ENCODE measurements at places on chromosomes 13 and 19. TPM values are rescaled to one million over a fixed set of nuclear protein-coding genes. Genes with fewer than 3 reads are reported as not detected.

The RFPL4A gene
- total RNA-seq, result not detected

The ZNF580 gene
- 33.8 TPM for total RNA-seq

The CCDC8 gene
- total RNA-seq, result 15.5 TPM

DNA sequence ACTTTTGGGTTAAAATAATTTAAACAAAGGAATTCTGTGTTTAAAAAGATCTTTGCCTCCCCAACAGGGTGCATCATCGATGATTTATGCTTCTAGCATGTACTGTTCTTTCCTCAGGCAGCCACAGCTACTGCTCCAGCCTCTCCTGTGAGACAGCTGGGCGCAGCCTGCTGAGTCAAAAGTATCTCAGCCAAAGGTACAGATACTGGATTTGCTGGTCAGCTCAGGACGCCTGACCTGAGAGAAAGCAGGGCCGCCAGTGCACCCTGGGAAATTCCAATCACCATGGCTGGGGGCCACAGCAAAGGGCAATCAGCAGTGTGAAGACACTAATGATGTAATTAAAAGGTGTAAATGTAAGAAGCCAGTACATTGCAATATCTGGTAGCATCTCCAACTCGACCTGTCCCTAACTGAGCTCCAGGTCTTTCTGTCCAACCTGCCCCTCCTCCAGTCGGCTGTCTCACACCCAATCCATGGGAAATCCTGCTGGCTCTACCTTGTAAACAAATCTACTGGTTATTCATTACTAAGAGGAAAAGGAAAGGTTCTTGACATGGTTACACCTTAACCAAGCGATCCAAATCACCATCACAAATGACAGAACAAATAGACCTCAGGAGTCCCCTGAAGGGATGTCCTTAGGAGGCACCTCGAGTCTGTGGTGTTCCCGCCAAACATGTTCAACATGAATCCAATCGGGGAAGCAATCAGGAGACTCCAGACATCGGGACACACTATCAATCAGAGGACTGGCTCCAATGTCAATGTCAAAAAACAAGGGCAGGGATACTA, 7.3 kb downstream of the OPA3 start:
- peak; percentile 40 for DNase-seq

GRCh38 chr13:46010148-46010547, 42.4 kb downstream of the ZC3H13 start:
- DNase-seq, result no peak
